Stimulated activated CD8-positive, alpha-beta memory T cell treated with anti-CD3 and anti-CD28 coated beads, Interleukin-15, amount 100 ng/mL, for 24 hours (primary cell): ENCODE measurements at places on chromosomes 2 and 18.

- DNase-seq: no peak
These were observed 28.8 kb downstream of the STEAP3 start for GRCh38 chr2:119252186-119253113.

- DNase-seq: no peak
These were observed 60.5 kb upstream of the POMC start for GRCh38 chr2:25228848-25229278.

DNA sequence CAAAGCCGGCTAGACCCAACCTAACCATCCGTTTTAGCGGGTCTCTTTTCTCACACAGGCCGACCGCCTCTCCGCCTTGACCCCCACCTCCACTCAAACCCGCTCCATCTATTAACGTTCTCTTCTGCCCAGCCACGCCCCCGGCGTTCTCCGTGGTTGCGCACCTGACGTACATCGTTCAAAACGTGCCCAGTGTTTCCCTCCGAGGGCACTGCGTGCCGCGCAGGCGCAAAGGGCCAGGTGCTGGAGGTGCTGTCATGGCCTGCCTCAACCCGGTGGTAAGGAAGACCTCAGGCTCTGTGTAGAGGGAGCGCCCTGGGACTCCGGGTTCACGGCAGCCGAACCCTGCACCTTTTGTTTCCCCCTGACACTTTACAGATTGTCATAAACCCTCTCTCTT lies at the start of gene GTF2A1L:
Gene GTF2A1L (plus strand): TSS at position 239 of the 400 bp plus-strand sequence. CDS start 19 bp downstream, at position 258.
- no peak for DNase-seq

DNA sequence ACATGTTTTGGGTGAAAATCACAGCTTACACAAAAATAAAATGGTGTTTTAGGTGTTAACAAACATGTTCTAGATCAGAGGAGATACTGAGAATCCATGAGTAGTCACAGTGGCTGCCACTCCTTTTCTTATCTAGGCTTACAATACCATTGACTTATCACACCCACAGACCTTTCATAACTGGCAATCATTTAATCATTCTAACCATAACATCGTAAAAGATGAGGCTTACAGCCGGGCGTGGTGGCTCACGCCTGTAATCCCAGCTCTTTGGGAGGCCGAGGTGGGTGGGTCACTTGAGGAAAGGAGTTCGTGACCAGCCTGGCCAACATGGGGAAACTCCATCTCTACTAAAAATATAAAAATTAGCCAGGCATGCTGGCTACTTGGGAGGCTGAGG lies 18.8 kb upstream of the SERPINB5 start:
- DNase-seq: no peak

DNA sequence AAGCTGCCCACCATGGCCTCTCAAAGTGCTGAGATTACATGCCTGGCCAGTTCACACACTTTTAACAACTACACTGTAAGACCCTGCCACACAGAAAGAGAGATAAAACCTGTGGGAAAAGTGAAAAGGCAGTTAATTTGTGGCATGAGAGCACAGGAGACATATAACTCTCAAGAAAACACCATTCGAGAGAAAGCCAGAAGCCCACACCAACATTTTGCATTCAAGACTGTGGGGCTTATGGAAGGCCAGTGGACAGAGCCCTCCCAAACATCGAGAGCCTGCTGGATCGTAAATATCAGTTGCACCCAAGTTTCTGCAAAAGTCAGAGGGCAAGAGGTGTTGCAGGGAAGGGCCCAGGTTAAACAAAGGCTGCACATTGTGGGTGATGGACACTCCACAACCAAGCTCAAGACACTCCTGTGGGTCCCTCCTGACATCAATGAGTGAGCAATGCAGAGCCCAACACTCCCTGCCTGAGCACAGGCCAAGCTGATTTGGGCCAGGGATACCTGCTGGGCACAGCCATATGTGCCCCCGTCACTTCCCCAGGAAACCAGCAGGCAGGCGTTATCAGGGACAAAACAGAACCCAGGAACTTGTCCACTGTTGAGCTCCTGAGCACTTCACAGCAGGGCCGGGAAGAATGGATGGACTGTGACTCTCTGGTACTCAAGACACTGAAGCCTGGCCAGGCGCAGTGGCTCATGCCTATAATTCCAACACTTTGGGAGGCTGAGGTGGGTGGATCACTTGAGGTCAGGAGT lies 114.4 kb downstream of the ZFP36L2 start:
- no peak for DNase-seq

- DNase-seq: no peak
These were observed 38.7 kb downstream of the RPL31 start for GRCh38 chr2:101040761-101041160.

DNA sequence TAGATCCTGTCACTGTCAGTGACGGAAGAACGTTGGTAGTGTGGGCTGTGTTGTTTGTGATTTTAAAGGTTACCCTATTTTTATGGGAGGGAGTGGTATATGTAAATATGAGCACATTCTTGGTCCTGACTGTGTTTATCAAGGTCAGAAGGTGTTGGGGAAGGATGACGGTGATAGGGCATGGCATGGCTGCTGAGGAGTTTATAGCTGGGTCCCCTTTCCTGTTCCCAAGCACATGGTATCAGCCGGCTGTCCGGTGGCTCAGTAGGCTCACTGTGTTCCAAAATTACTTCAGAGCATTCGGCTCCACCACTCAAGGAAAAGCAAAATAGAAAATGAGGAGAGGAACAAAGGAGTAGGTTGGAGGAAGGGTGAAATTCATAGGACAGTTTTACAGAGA lies 28.6 kb downstream of the IRS1 start:
- DNase-seq: no peak

- no peak for DNase-seq
These were observed 928.5 kb upstream of the CELF4 start for GRCh38 chr18:38494065-38494464.

GRCh38 chr2:111975819-111976218 lies 77.4 kb downstream of the MERTK start:
- DNase-seq: no peak

DNA sequence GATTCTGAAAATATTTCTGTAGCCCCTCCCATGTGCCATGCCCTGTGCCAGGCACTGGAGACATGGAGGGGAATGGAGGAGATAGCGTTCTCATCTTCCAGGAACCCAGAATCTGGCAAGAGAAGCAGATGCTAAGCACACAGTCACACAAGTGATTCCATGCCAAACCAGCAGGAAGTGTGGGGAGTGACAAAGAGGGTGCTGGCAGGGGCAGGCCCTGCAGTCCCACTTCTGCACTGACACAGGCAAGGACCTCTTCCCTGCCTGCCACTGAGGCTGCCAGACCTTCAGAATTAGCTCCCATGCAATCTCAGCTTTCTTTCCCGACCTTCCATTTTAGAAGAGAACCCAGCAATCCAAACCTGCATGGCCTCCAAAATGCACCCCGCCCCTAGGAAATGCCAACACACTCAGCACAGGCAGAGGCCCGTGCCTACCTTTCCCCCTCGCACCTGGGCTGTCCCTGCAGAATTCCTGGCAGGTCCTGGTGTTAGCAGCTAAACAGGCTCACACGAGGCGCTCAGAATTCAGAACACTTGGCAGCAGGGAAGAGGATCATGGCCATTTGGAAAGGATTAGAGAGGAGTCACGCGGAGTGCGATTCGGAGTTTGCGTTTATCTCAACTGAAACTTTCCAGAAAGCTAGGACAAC lies 155.3 kb downstream of the MSH2 start:
- DNase-seq: no peak

- DNase-seq: no peak
These were observed 38.0 kb downstream of the EMILIN2 start for GRCh38 chr18:2884706-2885285.

DNA sequence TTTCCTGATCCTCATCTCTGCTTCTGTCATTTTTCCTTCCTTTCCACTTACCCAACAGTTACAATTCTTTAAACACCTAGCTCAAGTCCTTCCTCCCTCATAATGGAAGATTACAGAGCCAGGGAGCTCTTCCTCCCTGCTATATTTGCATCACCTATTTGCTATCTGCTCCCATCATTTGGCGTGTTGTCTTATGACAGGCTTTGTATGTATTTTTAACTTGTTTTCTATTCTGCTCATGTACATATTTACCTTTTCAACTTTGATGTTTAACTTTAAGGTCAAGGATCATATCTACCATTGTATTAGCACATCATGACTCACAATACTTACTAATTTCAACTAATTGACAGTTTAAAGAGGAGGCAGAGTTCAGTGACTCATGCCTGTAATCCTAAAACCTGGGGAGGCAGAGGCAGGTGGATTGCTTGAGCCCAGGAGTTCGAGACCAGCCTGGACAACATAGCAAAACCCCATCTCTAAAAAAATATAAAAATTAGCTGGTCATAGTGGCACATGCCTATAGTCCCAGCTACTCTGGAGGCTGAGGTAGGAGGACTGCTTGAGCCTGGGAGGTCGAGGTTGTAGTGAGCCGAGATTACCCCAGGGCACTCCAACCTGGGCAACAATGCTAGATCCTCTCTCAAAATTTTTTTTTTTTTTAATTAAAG lies 308.0 kb upstream of the STON1 start:
- no peak for DNase-seq

- no peak for DNase-seq
These were observed 1.2 kb downstream of the SEMA4C start for GRCh38 chr2:96868555-96869280.

GRCh38 chr2:178666458-178666857 lies 140.8 kb downstream of the TTN start:
- DNase-seq: no peak
